Foreskin melanocyte (primary cell): ENCODE measurements at places on chromosomes 4 and X.

DNA sequence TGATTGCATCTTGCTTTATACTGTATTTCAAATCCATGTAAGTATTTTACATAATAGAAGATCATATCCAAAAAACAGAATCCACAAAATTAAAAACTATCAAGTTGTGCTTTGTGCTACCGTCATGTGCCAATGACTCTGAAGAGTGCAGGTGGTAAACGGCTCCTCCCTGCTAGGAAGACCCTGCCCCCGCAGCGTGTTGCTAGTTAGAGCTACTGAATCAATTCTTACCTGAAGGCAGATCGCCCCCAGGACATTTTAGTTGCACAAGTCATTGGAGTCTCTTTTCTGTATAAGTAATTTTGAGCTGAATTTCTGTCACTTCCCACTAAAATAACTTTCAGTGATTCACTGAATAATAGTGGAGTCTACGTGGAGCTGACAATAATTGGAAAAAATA lies 599.5 kb upstream of the ZFP42 start:
- no peak for DNase-seq

DNA sequence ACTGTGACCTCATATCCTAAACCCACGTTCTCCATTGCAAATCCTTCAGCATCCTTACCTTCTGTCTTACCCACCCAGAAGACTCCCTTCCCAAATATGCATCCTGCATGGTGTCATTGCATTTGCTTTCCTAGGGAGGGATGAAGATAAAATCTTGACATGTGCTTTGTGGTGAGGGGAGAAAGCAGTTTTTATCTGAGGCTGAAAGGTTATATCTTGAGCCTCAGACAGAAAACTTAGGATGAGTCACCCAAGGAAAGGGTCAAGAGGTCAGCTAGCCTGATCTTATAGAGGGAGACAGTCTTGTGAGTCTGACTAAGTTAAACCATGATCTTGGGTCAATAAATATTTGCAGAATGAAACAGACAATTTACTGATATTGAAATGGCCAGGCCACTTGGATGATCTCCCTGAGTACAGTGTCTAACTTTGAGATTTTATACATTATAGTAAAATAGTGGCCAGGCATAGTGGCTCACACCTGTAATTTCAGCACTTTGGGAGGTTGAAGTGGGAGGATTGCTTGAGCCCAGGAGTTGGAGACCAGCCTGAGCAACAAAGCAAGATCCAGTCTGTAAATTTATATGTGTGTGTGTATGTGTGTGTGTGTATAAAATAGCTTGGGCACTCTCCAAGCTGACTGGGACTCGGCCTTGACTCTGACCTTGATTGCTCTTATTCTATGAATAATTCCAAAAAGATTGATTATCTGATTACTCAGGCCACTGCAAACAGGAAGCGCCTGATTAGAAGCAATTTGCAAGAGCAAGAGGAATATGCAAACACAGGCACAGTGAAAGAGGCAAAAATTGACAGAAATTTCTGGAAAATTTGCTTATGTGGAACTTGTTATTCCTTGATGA lies 15.4 kb upstream of the FAM9C start:
- peak; percentile 33 for DNase-seq

- DNase-seq = no peak
Measured at GRCh38 chr4:133464311-133464710, 315.2 kb downstream of the PCDH10 start.

DNA sequence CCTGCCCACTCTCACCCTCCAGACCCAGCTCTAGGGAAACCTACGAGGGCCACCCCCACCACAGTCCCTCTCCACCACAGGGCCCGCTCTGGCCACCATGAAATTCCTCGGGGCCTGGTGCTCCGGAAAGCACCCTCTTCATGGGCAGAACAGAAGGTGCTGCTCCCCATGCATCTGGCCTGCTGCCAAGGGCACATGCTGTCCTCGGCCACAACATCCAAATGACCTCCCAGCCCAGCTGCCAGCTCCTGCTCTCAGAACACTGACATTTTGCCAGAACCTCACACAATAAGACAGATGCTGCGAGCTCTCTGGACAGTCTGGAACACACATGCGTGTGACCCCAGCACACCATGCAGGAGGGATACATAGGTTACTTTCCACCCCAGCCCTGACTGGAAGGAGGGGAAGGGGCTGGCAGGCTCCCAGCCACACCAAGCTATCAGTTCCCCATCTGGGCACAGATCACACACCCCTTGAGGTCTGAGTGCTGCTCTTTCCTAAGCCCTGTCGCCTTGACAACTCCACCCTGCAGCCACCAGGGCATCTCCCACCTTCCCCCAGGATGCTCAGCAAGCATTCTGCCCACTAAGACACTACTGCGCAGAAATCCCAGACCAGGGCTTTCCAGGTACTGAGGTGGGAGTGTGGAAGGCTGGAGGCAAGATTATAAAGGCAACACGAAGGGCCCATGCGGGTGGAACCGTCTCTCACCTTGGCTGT lies 5.8 kb downstream of the CCNQ start:
- DNase-seq = no peak

GRCh38 chr4:107818301-107818910 lies 6.3 kb upstream of the SGMS2 start:
- no peak for DNase-seq

- no peak for DNase-seq
Measured at GRCh38 chr4:128590034-128590740, 219.3 kb upstream of the JADE1 start.

GRCh38 chr4:5554376-5554775 lies 154.0 kb downstream of the EVC2 start:
- no peak for DNase-seq

DNA sequence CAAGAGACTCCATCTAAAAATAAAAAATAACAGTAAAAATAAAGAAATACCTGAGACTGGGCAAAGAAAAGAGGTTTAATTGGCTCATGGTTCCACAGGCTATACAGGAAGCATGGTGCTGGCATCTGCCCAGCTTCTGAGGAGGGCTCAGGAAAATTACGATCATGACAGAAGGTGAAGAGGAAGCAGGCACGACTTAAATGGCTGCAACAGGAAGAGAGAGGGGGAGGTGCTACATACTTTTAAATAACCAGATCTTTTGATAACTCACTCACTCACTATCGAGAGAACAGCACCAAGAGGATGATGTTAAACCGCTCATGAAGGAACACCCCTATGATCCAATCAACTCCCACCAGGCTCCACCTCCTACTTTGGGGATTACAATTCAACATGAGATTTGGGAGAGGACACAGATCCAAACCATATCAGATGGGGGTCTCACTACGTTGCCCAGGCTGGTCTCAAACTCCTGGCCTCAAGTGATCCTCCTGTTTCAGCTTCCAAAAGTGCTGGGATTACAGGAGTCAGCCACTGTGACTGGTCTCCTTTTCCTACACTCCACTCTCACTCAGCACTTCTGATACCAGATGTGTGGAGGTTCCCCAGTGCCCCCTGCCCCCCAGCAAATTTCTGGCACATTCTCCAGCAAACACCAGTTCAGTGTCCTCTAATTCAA lies 11.9 kb upstream of the ZNF157 start:
- DNase-seq = no peak

DNA sequence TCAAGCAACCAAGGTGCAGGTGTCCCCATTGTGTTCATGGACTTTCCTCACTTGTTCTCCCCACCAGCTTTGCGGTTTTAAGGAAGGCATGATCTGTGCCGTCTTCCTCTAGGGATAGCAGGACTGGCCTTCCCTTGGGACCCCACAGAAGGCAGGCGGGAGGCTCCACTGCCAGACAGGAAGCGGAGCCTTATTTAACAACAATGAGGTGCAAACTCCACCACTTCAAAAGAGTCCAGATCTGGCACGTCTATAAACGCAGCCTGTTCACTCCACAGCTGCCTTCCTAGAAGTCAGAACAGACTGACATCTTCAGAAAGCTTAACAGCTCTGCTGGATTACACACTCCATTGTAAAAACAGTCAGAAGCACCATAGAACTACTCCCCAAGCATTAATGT lies 1.7 kb upstream of the GPR143 start:
- DNase-seq = no peak

DNA sequence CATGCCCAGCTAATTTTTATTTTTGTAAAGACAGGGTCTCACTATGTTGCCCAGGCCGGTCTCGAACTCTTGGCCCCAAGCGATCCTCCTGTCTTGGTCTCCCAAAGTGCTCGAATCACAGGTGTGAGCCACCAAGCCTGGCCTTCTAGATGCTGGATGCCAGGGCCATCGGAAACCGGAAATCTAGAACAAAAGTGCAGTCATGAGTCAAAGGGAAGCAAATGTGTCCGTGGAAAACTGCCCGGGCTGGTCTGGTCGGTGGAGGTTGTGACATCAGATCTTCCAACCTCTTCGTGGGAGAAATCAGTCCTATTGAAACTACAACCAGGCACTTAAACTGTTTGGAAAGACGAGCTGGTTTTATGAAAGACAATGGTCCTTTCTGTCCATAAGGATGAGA lies 92.3 kb upstream of the SHOX start:
- DNase-seq = no peak

DNA sequence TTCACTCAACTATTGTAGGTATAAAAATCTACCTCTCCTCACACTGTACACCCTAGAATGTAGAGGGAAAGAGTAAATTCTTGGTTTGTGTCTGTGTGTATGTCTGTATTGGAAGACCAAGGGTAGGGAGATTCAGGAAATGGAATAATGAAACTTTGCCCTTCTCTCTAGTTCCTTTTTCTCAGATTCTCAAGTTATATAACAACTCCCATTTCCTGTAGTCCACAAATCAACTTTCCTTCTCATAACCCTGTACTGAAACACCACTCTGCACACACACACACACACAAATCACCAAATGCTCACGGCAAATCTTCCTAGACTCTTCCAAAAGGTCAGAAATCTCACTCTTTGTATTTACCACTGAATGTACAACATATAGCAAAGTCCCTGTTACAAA lies 824.5 kb upstream of the DIAPH2 start:
- DNase-seq = no peak

DNA sequence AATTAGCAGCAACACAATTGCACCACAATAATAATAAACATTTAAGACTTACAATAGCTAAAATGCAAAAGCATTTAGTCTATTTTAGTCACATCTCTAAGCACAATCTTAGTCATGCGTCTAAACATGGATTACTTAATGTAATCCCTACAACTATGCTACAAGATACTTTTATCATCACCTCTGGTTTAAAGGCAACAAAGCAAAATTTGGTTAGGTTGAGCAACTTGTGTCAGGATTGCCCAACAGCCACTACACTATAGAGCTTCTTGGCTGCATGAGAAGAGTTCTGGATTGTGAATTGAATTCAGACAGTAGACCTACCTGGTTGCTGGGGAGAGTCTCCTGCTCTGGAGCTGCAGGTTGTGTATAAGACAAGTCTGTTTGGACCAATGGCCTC lies 146.5 kb upstream of the PUDP start:
- DNase-seq = no peak

DNA sequence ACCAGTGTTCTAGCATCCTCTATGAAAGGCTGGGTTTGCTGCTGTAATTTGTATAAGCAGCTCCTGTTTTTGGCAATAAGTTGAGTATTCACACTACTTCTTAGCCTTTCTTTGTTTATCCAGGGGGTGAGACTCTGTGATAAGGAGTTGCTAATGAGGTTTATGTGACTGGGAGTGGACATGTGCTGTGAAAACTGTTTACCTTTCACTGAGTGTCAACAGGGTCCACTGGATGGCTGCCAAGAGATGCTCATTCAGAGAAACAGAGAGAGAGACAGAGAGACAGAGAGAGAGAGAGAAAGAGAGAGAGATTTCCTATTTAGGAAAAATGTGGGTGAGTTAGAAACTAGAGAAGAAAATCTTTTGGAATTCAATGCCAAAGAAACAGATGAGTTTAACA lies 233.9 kb downstream of the CHIC2 start:
- DNase-seq = no peak

DNA sequence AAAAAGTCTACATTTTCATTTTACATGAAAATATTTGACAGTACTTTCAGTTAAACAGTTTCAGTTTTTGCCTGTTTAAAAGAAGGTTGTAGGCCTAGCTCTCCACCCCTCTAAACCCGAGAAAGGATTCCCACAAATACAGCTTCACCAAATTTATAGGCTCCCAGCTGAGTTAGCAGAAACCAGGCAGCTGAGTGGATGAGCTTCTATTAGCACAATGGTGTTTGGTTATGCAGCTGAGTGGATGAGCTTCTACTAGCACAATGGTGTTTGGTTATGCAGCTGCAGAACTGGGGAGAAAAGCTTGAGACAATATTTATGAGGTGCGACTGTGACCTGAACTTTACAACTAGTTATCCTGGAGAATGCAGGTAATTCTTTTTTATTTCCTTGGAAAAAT lies 36.6 kb upstream of the PAQR3 start:
- no peak for DNase-seq

DNA sequence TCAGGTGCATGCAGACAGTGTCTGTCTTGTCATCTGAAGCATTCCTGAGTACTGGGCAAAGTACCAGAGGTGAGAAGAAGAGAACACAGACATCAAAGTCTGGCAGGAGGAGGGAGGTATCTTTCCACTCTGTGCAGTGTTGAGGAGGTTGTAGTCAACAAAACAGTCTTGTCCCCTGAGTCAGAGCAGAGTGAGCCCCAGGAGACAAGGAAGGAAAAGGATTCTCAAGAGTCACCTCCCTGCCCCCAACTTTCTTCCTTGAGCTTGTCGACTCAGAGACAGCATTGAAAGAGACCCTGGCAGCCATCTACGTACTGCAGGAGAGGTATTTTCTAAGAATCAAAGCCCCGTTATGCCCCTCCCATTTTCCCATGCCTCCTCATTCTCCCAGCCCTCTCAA lies 4.4 kb upstream of the SRPX start:
- no peak for DNase-seq

GRCh38 chr4:125486351-125486750 lies 171.6 kb downstream of the FAT4 start:
- DNase-seq = no peak

- DNase-seq = no peak
Measured at GRCh38 chrX:115559672-115560071, 1.3 kb upstream of the PLS3 start.

DNA sequence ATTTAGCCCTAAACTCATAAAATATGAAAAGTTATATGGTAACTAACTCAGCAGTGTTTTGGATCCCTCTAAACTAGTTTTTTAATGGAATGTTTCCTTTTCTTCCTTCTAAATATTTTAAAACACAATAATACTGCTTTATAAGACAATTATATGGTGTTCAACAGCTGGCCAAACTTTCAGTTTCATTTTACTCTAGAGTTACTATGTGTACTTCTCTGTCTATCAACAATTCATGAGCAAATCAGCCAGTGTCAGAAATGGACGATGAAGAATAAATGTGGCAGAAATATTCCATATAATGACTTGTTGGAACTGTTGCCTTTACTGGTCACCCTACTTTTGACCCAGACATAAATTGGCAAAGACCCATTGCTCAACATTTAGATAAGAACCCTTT lies 64.8 kb upstream of the CXXC4 start:
- DNase-seq = no peak

DNA sequence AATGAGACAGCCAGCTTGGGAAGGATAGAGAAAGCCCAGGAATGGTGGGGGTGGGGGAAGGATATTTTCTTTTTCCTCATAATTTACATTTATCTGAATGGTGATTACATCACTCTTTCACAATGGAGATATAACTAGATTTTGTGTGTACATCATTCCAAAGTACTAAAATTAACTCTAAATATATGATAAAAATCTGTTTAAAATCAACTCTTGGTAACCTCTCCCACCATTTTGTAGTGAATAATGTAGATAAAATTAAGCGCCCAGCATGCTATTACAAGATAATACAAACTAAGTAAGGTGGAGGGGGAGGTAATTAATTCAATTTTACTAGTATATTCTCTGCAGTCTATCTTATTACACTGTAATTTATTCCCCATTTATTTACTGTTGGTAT lies 78.9 kb downstream of the NCAPG start:
- no peak for DNase-seq
